WTC11 (cell line): ENCODE measurements at places on chromosomes 7 and 10. TPM values are rescaled to one million over a fixed set of nuclear protein-coding genes. Genes with fewer than 3 reads are reported as not detected.

- no peaks in the 10 kb centered on the region for H3K36me3 ChIP-seq
- no peak overlapping the region for H3K4me3 ChIP-seq
- H3K27ac ChIP-seq = no peak overlapping the region
- no peaks in the 10 kb centered on the region; the same call in 1 of the 2 replicates for H3K27me3 ChIP-seq
- no peak for DNase-seq
Observed at GRCh38 chr10:110416776-110417711, 80.7 kb upstream of the DUSP5 start.

GRCh38 chr7:95375591-95376257 lies 20.5 kb downstream of the PON3 start:
- no peak overlapping the region for H3K4me3 ChIP-seq
- H3K36me3 ChIP-seq = peaks cover 39% of the 10 kb centered on the region
- DNase-seq = no peak
- H3K27ac ChIP-seq = no peak overlapping the region
- no peaks in the 10 kb centered on the region for H3K4me1 ChIP-seq

DNA sequence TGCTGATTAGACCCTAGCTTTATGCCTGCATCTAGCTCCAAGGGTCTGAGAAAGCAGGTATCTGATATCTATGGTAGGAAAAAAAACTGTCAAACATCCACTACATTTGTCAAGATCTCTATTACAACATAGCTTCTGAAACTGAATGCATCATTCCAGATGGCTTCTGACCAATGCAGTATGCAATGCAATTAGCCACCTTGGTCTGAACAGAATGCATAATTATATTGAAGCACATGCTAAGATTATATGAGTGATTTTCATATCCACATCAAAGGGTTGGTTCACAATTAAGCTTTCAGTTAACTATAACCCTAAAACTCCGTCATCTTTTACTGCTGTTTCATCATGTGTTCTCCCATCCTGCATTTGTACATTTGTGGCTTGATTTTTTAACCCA lies 271.4 kb downstream of the POLR1F start:
- no peak overlapping the region for H3K27ac ChIP-seq
- no peaks in the 10 kb centered on the region for H3K27me3 ChIP-seq
- H3K36me3 ChIP-seq = no peaks in the 10 kb centered on the region
- no peak for DNase-seq
- H3K4me3 ChIP-seq = no peak overlapping the region

AGAP9 gene
- total RNA-seq = 8.4 to 14.2 TPM (median 12.9 TPM) in 3 replicates

PAPSS2 gene
- 22.1 to 30.4 TPM (median 29.7 TPM) in 3 replicates for total RNA-seq

DNA sequence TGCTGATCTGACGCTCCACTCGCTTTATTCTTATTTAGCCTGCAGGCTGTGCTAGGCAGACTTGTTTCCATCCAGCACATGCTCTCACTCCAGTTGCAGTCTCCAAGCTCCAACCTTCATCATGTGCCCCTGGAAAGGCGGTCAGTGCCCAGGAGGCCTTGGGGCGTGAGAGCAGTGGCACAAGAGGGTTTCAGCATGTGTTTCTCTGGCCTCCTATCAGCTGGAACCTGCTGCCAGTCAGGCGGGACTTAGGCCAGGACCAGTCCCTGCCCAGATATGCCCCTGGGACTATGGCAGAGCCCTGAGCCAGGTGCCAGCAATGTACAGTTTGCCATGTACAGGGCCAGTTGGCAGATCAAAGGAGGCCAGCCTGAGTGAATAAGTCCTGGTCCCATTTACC lies 330.2 kb upstream of the FZD1 start:
- peaks cover 5% of the 10 kb centered on the region for H3K4me1 ChIP-seq
- no peak for DNase-seq
- H3K36me3 ChIP-seq = no peaks in the 10 kb centered on the region; the same call in 1 of the 2 replicates

GHRHR gene
- total RNA-seq = 4.0 to 6.6 TPM (median 5.0 TPM) in 3 replicates

GRCh38 chr7:88485821-88486220 lies 179.1 kb upstream of the STEAP4 start:
- no peak overlapping the region for H3K4me3 ChIP-seq
- H3K36me3 ChIP-seq = no peaks in the 10 kb centered on the region
- no peak overlapping the region for H3K27ac ChIP-seq
- no peaks in the 10 kb centered on the region for H3K27me3 ChIP-seq

GRCh38 chr7:158544708-158545107 lies 42.9 kb downstream of the PTPRN2 start:
- H3K36me3 ChIP-seq = no peaks in the 10 kb centered on the region
- peaks cover 15% of the 10 kb centered on the region for H3K4me1 ChIP-seq
- H3K27ac ChIP-seq = no peak overlapping the region

DNA sequence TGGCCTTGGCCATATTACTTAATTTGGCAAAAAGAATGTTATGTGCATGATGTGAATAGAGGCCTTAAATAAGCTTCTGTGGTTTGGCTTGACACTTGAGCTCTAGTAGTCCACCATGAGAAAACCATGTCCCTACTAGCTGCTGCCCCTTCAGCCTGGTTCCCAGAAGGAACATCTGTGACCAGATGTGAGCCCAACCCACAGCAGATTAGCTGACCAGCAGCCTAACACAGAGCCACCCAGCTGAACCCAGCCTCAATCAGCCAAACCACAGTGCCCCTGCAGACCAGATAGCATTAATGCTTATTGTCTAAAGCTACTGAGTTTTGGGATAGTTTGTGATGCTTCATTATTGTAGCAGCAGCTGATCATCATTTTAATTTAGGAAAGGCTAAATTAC lies 16.6 kb downstream of the JAZF1 start:
- no peaks in the 10 kb centered on the region for H3K27me3 ChIP-seq
- peaks cover 8% of the 10 kb centered on the region; the same call in 1 of the 2 replicates for H3K36me3 ChIP-seq
- no peak overlapping the region for H3K27ac ChIP-seq
- DNase-seq = no peak
- H3K4me1 ChIP-seq = peaks cover 43% of the 10 kb centered on the region
- H3K4me3 ChIP-seq = no peak overlapping the region
